ENCODE measurements at places on chromosomes 12 and 14.

- DNase-seq, result peak; percentile 32
Measured at GRCh38 chr14:74955229-74956026, at the start of gene PGF. Gene PGF, minus strand, starts transcription at chr14:74955597. Its CDS starts 355 bp downstream, at chr14:74955242.

DNA sequence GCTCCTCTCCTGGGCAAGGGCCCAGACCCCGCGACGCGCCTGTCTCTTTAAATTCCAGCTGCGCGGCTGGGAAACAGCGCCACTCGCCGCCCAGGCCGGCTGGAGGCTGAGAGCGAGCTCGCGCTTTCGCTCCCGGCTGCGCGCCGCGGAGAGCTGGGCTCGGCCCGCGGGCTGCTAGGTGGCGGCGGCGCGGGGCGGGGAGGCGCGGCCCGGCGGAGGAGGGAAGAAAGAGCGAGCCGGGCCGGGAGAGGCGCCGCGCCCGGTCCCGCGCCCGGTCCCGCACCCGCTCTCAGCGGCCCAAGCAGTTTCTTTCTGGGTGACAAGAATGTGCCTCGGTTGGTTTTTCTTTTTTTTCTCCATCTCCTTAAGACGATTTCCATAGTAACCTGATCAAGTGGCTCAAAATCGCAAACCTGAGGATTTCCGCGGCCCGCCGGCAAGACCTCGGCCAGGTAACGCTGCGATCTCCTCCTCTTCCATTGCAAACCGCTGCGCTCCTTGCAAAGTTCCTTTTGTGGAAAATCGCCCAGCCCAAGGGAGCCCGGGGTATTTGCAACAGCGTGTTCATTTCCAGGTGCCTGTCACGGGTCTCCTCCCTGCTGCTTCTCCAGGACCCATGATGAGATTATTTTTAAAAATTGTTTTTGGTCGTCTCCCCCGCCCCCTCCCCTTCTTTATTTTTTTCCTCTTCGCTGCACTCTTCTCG, 259.5 kb upstream of the E2F7 start:
- no peak for DNase-seq

- DNase-seq, result no peak
Measured at GRCh38 chr14:106347291-106347778, 821.0 kb downstream of the TMEM121 start.

GRCh38 chr14:100389497-100390104, 66.5 kb downstream of the SLC25A47 start:
- no peak for DNase-seq
